ENCODE measurements at places on chromosomes 2 and 18. TPM values are rescaled to one million over a fixed set of nuclear protein-coding genes. Genes with fewer than 3 reads are reported as not detected.

The CTDP1 gene
- total RNA-seq, result 25.6 TPM

The COL4A4 gene
- total RNA-seq, result 0.91 TPM

The SIX2 gene
- 0.72 TPM for total RNA-seq

The SERPINB11 gene
- total RNA-seq, result not detected

The RNF152 gene
- 10.0 TPM for total RNA-seq

The LIMS3 gene
- 0.48 TPM for total RNA-seq

The GCG gene
- not detected for total RNA-seq

The CCDC85A gene
- not detected for total RNA-seq

The GYPC gene
- 93.2 TPM for total RNA-seq

The SIX3 gene
- not detected for total RNA-seq

The ANKRD30BL gene
- total RNA-seq, result not detected

The CAPN14 gene
- not detected for total RNA-seq

The OSBPL6 gene
- 2.9 TPM for total RNA-seq

The SPDYA gene
- 0.13 TPM for total RNA-seq

The RPRM gene
- total RNA-seq, result not detected

The EHD3 gene
- 36.4 TPM for total RNA-seq

The GPBAR1 gene
- total RNA-seq, result 0.26 TPM

The HOXD13 gene
- total RNA-seq, result not detected

The UPP2 gene
- total RNA-seq, result not detected
